ENCODE measurements at places on chromosomes 4 and X.

DNA sequence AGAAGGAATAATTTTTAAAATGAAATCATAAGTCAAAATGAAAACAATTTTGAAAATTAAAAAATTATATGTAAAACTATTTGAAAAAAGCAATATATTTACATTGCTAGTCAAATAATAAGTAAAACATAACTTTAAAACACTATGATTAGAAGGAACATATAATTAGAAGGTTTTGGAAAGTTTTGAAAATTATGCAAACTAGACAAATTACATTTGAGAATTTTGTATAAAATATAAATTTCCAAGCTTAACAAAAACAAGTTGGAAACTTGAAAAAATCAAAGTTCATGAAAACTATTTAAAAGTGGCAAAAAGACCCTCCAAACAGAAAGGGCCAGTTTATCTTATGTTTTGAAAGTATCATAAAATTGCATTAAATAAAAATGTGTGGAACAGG, 67.6 kb upstream of the TLL1 start:
- DNase-seq = no peak
- H3K36me3 ChIP-seq = no peaks in the 10 kb centered on the region
- H3K27ac ChIP-seq = no peak overlapping the region
- no peak overlapping the region for H3K4me3 ChIP-seq
- no peaks in the 10 kb centered on the region for H3K4me1 ChIP-seq

DNA sequence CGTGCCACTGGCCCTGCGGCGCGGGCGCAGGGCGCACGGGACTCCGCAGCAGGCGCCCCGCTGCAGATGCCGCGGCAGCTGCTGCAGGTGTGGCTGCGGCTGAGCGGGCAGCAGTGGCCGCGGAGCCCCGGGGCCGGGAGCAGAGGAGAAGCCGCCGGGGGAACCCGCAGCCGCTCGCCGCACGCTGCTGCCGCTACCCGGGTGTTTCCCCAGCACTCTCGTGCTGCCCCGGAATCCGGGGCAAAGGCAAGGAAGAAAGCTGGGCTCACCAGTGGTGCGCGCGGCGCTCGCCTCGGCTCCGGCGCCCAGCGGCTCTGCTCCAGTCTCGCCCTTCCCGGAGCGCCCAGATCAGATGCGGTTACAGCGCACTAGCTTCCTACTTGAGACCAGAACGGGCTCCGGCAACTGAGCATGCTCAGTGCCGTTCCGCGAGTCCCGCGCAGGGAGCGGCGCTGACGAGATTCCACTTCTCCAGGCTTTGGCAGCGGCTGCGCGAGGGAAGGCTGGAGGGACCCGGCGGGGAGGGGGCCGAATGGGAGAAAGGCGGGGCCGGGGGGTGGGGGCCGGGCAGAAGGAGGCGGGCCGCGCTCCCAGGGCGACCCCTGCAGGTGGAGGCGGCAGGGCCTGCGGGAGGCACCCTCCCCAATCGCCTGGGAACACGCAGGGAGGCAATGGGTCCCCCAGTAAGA, at the start of gene APBB2:
Gene APBB2, minus strand, starts transcription at position 407 of the 689 bp plus-strand sequence. CDS start 181,288 bp downstream, outside the sequence.
- DNase-seq = peak; percentile 66
- peak within 1 kb of the TSS; percentile 79 for H3K4me3 ChIP-seq

DNA sequence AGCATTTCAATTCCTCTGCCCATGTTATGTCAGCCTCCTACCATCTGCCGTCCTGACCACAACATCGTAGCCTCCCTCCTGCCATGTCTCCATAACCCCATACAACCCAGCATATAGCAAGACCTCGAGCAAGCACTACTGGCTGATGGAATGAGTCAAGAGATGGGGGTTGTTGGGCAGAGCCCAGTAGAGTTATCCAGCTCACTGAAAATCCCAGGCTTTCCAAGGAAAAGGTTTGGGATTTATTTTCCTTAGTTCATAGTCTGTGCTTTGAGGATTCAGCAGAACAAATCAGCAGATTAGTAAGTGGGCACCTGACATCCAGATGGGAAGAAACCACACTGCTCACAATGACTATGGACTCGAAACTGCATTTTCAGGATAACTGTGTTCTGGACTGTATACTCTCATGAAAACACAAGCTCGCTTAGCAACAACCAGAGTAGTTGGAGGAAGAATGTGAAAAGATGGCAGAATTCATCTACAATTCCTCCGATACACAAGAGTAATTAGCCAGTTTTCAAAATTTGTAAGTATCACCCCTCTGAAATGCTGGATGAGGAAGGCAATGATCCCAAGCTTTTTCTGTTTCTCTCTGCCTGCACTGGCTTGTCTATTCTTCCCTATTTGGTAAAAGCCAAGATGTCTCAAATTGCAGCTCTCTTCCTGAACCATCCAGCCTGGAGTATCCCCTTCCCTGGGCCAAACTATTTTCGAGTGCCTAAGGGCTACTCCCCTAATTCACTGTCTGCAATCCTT, 186.2 kb upstream of the TBL1X start:
- no peak for DNase-seq
- H3K27ac ChIP-seq = no peak overlapping the region
- H3K4me1 ChIP-seq = peaks cover 17% of the 10 kb centered on the region

- H3K4me1 ChIP-seq = no peaks in the 10 kb centered on the region
- no peaks in the 10 kb centered on the region for H3K36me3 ChIP-seq
- H3K27ac ChIP-seq = no peak overlapping the region
- no peak overlapping the region for H3K4me3 ChIP-seq
- no peak for DNase-seq
Measured at GRCh38 chrX:103704863-103705262, 5.8 kb upstream of the TMEM31 start.

DNA sequence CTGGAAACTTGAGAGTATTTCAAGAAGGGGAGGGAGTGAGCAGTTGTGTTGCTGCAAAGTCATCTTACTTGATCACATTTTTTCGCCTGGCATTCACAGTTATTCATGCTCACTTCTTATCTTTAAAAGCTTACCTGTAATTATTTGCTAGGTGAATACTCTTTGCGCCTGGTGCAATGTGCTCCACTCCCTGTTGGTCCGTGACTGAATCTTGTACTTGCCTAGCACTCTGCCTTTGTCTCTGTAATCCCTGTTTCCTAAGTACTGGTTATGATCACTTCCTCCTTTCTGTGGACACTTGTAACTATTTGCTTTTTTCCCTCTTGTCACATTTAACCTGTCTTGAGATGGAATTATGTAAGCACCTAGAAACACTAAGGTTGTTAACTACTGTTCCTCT, 5.8 kb downstream of the BMP2K start:
- H3K27ac ChIP-seq = no peak overlapping the region
- H3K27me3 ChIP-seq = no peaks in the 10 kb centered on the region
- DNase-seq = no peak
- H3K4me1 ChIP-seq = peaks cover 10% of the 10 kb centered on the region
- H3K36me3 ChIP-seq = no peaks in the 10 kb centered on the region

DNA sequence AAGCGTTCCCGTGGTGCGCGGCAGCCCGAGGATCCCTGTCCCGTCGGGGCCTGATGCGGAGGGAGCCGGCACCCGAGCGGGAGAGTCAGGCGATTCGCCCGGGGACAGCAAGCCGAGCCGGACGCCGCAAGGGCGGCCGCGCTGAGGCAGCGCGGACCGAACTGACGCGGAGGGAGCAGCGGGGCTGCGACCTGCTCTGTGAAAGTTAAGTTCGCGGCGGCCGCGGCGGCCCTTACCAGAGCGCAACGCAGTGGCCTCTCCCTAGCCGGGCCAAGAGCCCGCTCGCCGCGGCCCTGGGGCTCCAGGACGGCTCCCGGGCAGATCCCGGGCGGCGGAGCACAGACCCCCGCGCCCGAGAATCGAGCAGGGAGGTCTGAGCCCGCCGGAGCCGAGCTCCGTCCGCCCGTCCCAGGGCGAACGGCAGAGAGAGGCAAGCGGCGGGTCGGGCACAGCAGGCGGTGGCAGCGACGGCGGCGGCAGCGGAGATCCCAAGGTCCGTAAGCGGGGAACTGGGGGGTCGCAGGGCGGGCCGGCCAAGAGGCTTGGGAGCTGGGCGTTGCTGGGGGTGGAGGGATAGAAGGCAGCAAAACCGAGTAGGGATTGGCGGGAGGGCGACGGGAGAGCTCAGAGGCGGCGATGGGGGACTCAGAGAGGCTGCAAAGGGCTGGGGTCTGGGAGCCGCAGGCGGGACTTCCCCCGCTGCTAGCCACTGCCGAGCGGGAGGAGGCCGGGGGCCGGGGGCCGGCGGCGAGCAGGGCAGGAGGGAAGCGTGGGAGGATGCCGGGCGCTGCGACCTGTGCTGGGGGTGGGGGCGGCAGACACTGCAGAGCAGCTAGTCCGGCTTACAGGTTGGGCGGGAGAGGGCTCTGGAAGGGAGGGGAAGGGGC, 1.0 kb downstream of the GPR50 start:
- H3K4me1 ChIP-seq = peaks cover 5% of the 10 kb centered on the region
- no peak overlapping the region for H3K4me3 ChIP-seq
- H3K27me3 ChIP-seq = peaks cover 49% of the 10 kb centered on the region
- H3K36me3 ChIP-seq = no peaks in the 10 kb centered on the region
- H3K27ac ChIP-seq = no peak overlapping the region

Data from activated naive CD4-positive, alpha-beta T cell treated with anti-CD3 and anti-CD28 coated beads for 36 hours (primary cell).